Foreskin keratinocyte (primary cell): ENCODE measurements at places on chromosomes 7 and 10.

DNA sequence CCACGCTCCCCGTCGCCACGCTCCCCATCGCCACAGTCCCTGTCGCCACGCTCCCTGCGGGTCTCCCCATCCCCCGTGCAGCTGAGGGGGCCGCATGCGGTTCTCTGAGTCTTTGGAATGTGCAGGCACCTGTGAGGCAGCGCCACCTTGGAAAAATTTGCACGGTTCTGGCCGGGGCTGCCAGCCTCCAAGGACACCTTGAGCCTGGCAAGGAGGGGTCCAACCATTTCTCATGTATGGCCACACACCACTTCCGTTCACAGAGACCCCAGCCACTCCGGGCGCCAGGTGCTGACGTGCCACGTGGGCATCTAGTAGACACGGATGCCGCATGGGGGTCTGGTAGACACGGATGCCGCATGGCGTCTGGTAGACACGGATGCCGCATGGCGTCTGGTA, 70.5 kb upstream of the ADGRA1 start:
- no peak for DNase-seq

DNA sequence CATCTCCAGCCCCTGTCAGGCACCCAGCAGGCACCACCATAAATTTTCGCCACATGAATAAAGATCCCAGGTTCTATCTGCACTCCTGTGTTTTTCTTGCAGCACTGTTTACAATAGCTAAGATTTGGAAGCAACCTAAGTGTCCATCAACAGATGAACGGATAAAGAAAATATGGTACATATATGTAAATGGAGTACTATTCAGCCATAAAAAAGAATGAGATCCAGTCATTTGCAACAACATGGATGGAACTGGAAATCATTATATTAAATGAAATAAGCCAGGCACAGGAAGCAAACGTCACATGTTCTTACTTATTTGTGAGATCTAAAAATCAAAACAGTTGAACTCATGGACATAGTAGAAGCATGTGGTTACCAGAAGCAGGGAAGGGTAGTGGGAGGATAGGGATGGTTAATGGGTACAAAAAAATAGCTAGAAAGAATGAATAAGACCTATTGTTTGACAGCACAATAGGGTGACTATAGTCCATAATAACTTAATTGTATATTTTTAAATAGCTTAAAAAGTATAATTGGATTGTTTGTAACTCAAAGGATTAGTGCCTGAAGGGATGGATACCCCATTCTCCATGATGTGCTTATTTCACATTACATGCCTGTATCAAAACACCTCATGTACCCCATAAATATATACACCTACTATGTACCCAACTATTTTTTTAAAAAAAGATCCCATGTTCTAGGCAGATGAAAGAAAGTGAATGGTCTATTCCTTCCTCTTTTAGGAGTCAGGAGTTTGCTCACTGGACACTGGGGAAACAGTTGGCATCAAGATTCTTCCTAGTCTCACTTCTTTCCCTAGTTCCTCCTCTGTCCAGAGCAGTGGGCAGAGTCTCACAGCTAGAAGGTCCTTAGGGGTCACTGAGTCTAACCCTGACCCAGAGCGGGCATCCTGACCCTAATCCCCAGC, 1.0 kb upstream of the NPFFR1 start:
- no peak for DNase-seq

DNA sequence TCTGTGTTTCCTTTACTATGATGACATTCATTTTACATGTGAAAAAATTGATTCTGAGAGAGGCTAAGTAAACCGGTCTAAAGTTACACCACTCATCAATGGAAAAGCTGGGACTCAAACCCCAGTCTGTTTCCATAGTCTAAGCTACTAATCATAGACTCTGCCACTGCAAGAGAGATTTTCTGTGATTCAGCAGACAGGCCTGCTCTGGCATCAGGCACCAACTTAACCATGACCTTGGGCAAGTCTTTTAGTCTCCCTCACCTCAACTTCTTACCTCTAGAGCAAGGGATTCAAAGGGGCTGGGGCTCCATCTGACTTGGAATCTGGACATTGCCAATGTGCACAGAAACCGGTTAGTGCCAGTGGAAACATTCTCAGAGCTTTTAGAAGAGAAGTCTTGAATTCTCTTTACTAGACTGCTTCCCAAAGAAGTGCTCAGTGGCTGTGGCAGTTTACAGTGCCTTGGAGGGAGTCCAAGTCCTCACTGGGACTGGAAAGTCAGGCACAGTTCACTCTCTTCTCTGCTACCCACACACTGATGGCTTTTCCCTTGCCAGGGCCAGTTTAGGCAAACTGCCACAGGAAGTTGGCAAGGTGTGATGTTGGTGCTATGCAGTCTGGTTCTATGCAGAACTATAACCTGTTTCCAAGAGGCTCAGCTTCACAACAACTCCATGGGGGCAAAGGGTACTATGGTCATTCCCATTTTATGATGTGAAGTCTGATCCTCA, 4.5 kb upstream of the BLNK start:
- DNase-seq = no peak

DNA sequence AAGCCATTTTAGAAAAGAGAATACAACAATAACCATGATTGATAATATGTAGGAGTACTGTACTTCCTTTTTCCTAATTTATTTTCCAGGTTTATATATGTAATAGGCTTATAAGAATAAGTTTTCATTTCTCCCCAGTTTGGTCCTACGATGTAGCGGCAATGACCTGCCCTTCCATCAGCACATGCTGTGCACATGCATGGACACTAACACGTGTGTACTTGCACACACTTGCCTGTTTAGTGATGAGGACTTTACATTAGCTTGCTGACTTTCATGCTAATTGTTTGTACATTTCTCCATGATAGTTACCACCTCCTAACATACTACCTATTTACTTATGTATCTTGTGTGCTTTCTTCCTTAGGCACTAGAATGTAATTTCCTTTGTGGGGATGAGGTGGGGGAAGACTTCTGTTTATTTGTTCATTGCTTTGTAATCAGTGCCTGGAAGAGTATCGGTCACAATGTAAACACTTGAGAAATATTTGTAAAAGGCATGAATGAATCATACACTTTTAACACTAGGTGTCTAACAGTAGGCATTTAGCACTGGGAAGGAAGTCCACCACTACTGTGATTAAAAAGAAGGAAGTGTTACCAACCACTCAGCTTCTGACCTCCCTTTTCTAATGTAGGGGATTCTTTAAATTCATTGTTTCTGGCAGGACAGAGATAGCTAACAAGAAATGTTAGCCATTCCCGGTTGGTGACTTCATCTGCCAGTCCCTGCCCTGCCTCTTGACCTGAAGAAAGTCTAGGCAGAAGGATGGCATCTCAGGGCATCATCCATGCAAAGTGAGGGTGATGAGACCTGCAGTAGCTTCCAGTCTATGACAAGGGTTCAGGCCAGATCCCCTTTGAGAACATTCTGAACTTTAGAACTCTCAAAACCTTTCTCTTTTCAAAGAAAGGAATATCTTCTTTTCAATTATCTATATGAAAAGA, 120.2 kb upstream of the RAB18 start:
- DNase-seq = peak; percentile 38

DNA sequence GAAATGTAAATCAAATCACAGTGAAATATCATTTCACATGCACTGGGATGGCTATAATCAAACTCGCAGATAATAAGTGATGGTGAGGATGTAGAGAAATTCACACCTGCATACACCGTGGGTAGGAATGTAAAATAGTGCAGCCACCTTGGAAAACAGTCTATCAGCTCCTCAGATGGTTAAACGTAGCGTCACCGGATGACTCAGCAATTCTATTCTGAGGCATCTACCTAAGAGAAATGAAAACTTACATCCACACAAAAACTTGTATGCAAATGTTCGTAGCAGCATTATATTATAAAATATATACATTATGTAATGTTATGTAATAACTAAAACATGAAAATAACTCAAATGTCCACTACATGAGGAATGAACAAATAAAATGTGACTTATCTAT, 38.9 kb downstream of the SH3PXD2A start:
- peak; percentile 43 for DNase-seq

GRCh38 chr10:58115218-58116050, 152.3 kb downstream of the IPMK start:
- no peak for DNase-seq

- no peak for DNase-seq
Observed at GRCh38 chr10:340646-341045, 205.4 kb downstream of the ZMYND11 start.

GRCh38 chr7:143362131-143363015, at the start of gene FAM131B:
Gene FAM131B, minus strand, starts transcription at chr7:143362713. Its CDS starts 110 bp downstream, at chr7:143362603.
- DNase-seq = no peak

DNA sequence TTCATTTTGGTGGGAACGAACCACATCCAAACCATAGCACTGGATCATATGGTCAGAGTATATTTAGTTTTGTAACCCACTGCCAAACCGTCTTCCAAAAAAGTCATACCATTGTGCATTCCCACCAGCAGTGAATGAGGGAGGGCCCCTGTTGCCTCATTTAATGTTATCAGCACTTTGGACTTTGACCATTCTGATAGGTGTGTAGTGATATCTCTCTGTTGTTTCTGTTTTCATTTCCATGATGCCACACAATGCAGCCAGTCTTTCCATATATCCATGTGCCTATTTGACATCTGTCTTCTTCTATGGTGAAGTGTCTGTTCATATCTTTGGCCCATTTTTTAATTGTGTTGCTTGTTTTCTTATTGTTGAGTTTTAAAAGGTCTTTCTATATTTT, 105.0 kb upstream of the PPP2R2D start:
- DNase-seq = no peak

DNA sequence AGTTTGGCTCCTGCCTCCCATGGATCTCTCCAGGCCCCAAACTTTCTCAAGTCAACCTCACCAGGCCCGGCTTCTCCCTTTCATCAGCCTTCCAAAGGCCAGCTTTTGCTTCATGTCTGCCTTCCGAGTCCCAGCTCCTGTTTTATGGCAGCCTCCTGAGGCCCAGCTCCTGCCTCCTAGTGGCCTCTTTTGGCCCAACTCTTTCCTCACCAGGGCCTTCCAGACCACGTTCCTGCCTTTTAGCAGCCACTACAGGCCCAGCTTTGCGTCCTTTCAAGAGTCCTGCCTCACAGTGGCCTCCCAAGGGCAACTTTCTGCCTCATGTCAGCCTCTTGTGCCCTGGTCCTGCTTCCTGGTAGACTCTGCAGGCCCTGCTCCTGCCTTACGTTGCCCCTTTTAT, 15.3 kb upstream of the TMEM248 start:
- no peak for DNase-seq

DNA sequence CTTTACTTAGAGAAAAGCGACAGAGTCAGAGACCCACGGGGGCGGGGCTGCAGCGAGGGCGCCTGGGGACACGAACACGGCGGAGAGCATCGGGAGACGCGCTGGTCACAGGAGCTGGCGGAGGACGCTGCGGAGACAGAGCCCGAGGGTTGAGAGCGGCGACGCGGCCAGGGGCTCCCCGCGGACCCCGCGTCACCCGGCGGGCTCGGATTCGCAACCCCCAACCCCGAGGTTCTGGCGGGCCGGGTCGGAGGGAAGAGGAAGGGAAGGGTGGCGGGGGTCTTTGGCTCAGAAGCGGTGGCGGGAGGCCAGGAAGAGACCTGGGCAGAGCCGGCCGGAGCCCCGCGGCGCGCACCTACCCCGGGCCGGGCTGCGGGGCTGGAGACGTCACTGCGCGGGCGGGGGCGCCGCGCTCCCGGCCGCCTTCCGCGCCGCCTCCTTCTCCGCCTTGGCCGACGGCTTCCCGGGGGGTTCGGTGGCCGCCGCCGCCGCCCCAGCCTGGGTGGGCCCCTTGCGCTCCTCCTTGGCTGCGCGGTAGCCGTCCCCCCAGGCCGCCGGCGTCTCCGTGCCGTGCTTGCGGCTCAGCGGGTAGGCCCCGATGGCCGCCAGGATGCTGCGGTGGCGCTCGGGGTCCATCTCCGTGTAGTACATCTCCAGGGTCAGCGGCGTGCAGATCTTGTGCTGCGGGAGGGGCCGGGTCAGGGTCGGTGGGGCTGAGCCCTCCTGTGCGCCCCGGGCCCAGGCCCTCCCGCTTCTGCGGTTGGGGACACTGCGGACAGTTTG, 11.1 kb downstream of the CALY start:
- no peak for DNase-seq

GRCh38 chr7:50981743-50982142, 199.0 kb upstream of the GRB10 start:
- DNase-seq = no peak

GRCh38 chr10:20552382-20552781, 344.7 kb downstream of the NEBL start:
- DNase-seq = no peak

DNA sequence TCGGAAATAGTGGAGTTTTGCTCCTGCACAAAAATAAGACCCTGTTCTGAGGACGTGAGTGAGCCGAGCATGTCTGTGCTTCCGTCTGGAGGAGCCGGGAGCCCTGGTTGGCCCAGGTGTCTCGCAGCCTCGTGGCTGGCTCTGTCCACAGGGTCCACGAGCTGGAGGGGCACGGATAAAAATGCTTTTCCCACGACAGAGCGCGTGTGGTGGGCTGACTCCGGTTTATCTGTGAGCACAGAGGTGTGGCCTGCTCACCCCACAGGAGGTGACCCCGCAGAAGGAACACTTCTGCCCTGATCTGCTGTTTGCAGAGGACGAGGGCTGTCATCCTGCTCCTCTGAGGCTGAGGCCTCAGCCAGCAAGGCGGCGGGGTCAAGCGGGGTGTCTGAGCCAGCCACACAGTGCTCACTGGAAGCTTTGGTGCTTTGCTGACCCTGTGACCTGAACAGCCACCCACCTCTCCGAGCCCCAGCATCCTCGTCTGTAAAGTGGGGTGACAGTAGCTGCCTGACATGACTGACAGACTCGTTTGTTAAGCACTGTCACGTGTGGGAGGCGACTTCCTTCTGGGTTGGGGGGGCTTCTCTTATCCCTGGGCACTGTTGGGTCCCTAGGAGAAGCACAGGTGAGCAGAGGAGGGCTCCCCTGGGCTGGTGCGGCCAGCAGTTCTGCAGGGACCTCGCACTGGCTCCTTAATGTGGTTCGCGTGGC, 162.5 kb downstream of the DNAJB6 start:
- DNase-seq = no peak

- no peak for DNase-seq
Observed at GRCh38 chr7:73810998-73811360, 19.8 kb upstream of the CLDN4 start.

DNA sequence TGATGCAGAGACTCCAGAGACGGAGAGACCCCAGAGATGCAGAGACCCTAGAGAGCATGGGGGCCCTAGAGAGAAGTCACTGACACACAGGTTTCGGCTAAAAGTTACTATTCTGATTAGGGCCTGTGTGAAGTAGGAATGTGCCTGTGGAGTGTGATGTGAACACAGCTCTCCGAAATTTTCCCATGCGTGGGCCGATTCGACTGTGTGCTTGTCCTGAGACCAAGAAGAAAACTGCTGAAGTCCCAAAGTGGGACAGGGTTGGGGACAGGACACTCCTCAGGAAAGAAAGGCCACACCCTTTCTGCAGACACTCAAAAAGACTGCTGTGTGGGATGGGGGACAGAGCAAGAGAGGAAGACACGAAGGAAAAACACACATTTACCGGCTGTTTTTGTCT, 533.5 kb downstream of the PTPRN2 start:
- no peak for DNase-seq

- no peak for DNase-seq
Observed at GRCh38 chr7:82364671-82365070, 78.9 kb downstream of the CACNA2D1 start.

GRCh38 chr7:56105508-56105907, 768 bp downstream of the CHCHD2 start:
- no peak for DNase-seq
